ENCODE measurements at places on chromosomes 6 and 20.

DNA sequence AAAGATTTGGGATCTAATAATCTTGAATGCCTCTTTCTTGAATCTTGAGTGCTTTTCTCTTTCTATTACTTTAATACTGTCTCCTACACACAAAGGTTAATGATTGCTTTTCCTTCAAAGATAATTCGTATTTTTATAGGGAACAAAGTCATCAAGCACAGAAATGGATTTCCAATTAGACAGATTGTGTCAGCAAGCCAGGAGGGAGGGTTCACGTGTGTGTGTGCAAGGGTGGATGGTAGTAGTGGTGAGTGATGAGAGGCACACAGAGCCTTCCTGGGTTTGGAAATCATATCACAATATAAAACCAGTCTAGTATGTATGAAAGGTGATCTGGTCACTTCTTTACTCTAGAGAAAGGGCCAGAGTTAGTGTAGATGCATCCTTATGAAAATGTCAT, 51.2 kb upstream of the NEDD9 start:
- DNase-seq = no peak

GRCh38 chr6:110635096-110635495, 158.7 kb upstream of the SLC22A16 start:
- no peak for DNase-seq

DNA sequence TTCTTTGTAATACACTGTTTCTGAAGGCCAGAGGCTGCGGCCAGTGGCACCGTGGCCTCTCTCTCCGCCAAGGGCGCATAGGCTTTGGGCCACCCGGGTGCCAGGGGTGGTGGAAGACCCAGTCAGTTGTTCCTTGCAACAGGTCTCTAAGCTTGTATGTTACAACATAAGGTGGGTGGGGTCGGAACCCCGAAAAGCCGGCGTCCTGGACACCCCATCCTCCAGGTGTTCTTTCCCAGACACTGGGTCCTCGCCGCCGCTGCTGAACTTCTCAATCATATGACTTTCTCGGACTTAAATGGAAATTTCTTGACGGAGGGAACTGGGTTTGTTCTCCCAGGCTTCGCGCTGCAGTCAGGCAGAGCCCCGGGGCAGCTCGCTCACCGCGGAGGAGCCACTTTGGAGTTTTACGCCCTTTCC, 983 bp upstream of the KCNQ5 start:
- no peak for DNase-seq

- DNase-seq = no peak
Measured at GRCh38 chr6:119215309-119215708, 134.3 kb downstream of the MAN1A1 start.

DNA sequence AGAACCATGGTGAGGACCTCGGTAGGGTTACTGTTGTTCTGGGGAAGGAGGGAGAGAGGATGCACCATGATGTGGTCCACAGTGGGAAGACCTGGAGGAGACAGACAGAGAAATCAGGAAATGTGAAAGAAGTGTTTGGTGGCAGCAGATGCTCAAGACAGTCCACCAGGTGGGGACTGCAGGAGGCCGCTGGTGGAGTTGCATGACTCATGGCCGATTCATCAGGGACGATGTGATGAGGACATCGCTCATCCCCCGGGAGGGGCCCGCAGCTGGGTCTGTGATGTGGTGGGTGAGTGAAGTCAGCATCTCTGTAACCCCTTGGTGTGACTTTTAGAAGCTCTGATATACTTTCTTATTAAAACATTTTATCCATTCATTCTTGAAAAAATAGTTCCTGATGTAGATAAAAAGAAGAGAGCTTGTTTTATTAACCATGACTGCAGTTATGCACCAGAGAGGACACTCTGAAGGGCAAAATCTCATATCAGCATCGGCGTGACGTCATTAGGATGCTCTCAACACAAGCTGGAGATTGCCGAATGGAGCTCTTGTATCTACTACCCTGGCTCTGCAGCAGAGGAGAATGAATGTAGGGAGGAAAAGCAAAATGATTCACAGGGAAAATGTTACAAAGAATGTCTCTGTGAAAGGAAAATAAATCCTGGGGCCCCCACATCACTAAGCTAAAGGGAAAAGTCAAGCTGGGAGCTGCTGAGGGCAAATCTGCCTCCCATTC, 71.2 kb downstream of the RAMACL start:
- peak; percentile 21 for DNase-seq

GRCh38 chr6:155523821-155524651, 68.4 kb upstream of the NOX3 start:
- DNase-seq = no peak

DNA sequence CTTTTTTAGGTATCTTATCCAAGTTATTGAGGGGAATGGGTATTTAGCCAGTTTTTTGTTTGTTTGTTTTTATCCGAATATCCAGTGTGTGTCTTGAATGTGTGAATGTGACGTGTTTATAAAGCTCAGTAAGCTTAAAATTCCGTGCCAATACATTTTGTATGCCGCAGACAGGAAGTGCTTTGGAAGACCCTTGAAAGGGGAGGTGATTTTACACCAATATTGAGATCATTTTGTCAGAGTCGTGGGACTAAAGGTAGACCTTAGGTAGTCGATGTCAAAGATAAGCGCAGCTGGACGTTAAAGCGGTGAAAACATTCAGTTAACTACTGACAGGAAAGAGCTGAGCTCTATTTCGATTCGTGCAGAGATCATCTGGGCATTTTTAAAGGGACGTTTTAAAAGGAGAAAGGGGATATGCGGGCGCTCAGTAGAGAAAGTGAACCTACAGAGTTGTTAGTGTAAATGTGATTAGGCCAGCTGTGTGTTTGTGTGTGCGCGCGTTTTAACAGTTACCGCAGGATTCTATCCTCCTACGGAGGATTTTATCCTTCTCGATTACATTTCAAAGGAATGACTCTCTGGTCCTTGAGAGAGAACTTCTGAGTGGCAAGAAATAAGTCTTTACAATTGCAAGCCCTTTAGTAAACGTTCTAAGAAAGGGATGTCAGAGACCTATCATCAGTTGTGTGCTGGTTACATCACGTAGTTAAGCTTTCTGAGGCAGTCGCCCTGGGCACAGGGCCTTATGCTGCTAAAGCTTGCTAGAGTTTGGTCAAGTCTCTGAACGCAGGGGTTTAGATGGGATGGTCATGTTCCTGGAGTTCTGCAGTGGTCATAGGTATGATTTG, 625 bp upstream of the ECHDC1 start:
- no peak for DNase-seq

GRCh38 chr6:158366363-158366762, 54.1 kb downstream of the TULP4 start:
- no peak for DNase-seq

GRCh38 chr6:36339146-36339545, 2.5 kb upstream of the BNIP5 start:
- no peak for DNase-seq

DNA sequence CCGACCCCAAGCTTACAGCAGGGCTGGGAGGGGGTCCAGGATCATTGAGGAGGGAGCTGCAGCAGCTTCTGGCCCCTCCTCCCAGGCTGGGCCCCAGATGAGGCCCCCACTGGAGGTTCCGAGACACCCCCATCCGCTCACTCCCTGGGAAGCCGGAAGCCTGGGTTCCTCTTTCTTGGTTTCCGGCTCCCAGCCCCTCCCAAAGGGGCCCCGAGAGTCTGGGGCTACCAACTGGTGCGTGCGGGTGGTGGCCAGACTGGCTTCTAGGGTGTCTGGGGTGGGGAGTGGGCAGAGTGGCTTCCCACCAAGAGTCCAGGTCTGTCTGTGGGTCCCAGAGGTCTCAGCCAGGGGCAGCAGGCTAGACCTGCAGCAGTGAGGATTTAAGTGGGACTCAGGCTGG, 2.2 kb downstream of the RGS19 start:
- DNase-seq = no peak

GRCh38 chr6:38604700-38605099, 35.0 kb downstream of the BTBD9 start:
- DNase-seq = no peak

DNA sequence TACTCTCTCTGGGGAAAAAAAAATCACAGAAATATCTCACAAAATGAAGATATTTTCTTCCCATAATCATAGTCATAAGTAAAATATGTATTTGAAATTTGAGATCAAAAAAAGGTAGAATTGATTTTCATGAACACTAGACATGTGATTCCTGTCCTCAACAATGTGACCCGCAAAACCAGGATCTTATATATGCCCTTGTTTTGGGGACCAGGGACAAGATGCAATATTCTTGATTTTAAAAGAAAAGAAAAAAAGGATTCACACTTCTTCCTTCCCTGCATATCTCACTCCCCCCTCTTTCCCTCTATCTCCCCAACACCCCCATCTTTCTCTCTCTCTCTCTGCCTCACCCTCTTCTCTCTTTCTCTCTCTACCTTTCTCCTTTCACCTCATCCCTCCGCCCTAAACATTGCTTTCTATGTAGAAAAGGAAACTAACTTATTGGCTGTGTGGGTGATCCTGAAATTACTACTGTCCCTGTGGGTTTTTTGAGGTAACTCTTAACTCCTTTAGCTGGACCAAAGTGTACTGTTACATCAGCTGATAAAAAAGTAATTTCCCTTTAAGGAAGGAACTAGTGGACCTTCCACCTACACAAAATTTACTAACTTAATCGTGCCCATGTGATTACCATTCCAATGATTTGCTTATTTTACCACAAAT, 85.6 kb downstream of the AIG1 start:
- no peak for DNase-seq

- peak; percentile 10 for DNase-seq
Measured at GRCh38 chr6:135647521-135647920, 150.0 kb upstream of the AHI1 start.

DNA sequence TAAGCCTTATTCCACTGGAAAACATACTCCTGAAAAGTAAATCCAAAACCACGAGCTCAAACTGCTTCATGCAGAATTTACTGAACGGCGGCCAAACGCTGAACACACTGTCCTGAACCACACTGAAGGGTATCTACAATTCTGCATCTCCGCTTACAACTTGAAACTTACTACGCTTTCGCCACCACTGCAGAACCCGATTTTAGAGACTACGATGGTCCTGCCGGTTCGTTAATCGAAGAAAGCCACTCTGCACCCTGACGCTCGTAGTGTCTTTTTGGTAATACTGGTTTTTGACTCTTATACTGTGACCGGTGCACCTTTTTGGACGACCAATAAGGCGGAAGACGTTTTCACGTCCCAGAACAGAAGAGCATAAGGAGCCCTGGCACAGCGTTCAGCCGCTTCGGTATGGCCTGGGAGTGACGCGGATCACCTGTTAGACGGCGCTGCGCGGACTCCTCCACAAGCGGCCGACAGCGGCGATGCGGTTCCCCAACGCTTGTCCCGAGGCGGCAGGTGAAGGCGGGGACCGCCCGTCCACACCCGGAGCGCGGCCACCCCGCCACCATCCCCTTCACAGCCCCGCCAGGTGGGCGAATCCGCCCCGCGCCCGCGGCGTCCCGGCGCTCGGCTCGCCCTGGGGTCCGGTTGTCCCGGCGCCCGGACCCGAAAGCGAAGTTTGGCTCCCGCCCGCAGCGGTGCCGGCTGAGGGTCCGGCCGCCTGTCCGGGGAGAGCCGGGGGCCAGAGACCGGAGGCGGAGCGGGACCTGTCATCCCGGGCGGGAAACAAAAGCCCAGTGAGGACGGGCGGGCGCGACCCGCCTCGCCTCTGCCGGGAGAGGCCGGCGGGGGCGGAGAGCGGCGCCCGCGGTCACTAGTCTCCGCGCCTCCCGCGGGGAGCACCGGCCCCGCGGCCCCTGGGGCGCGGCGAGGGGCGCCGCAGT, 784 bp downstream of the FKBP5 start:
- DNase-seq = peak; percentile 35

DNA sequence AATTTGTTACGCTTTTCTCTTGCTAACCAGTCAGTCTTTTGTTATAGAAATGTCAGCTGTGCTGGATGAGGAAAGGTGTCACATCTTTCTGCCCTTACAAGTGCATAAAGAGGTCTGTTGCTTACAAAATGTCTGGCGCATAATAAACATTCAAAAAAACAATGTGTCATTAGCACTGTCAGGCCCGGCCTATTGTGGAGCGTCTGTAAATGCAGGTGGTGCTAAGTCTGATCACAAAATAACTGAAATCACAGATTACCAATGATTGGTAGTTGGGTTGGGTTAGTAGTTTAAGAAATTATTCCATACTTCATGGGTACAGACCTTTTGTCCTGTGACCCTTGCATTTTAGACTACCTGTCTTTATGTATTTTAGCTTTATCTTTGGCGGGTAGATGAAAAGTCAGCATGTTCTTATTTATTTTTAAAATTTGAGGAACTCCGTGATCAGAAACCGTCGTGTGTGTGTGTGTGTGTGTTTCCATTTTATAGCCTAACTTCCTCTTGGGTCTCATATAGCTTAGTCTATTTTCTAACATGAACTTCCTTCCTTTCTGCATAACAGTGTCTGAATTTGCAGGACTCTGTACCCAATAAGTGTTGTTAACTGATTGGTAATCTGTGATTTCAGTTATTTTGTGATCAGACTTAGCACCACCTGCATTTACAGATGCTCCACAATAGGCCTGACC, 88.1 kb upstream of the IFNGR1 start:
- DNase-seq = no peak

- DNase-seq = no peak
Measured at GRCh38 chr6:129667621-129668020, 42.4 kb downstream of the ARHGAP18 start.

DNA sequence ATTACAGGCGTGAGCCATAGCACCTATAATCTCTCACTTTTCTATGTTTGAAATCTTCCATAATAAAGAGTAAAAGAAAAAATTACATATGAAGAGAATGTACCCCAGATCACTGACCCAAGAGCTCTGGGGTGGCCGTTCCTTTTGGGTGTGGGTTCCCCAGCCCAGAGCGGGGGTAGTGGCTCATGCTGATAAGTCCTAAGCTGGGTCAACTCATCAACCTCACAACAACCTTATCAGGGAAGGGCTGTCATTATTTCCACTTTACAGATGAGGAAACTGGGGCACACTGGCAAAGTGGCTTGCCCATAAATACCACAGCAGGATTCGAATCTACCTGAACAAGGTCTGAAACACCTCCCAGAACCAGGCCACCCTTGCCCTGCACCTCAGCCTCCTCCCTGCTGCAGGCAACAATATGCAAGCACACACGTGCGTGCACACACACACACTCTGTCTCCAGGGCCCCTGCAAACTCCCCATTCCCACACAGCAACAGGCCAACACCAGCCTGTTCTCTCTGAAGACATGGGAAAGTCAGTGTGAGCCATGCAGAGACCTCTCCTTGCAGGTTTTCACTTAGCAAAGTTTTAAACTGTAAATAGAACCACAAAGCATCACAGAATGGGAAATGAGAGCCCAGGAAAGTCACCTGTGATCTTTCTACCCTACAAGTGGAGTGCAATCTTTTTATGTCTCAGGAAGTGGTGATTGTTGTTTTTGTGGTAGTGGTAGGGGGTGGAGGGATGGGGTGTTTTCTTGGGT, 27.7 kb downstream of the BFSP1 start:
- no peak for DNase-seq

DNA sequence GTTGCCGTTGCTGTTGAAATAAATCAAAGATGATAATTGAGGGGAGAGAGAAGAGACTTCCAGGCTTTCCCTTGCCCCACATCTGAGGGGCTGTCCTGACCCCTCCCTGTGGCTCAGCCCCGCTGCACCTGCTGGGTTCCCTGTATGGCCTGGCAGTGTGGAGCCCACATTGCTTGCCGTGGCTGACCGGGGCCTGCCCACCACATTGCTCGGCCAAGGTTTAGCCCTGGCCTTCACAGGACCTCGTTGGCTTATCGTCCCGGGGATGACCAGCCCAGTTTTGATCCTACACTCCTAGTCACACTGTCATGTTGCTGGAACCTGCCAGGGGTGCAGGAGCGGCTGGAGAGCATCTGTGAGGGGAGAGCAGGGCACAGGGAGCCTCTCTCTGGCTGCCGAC, 102.4 kb downstream of the CDH4 start:
- DNase-seq = no peak

GRCh38 chr6:42429042-42429585, 22.6 kb downstream of the TRERF1 start:
- DNase-seq = no peak
